ENCODE measurements at places on chromosomes 1 and 21. TPM values are rescaled to one million over a fixed set of nuclear protein-coding genes. Genes with fewer than 3 reads are reported as not detected.

RHBG gene
- not detected for total RNA-seq

GBP3 gene
- 50.5 TPM for total RNA-seq

TSPAN2 gene
- not detected for total RNA-seq

CLCN6 gene
- total RNA-seq, result 28.5 TPM

ATP1B1 gene
- 6.3 TPM for total RNA-seq

HHAT gene
- total RNA-seq, result 8.1 TPM

SNX7 gene
- total RNA-seq, result 85.6 TPM

ARTN gene
- 1.9 TPM for total RNA-seq

OLFML3 gene
- 264 TPM for total RNA-seq

Measured in hair follicle dermal papilla cell (primary cell).